ENCODE measurements at places on chromosomes 7 and 10.

DNA sequence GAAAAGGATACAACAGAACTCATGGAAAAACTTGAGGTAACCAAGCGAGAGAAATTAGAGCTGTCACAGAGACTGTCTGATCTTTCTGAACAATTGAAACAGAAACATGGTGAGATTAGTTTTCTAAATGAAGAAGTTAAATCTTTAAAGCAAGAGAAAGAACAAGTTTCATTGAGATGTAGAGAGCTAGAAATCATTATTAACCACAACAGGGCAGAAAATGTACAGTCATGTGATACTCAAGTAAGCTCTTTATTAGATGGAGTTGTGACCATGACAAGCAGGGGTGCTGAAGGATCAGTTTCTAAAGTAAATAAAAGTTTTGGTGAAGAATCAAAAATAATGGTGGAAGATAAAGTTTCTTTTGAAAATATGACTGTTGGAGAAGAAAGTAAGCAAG lies 62.1 kb downstream of the AKAP9 start:
- DNase-seq, result no peak

DNA sequence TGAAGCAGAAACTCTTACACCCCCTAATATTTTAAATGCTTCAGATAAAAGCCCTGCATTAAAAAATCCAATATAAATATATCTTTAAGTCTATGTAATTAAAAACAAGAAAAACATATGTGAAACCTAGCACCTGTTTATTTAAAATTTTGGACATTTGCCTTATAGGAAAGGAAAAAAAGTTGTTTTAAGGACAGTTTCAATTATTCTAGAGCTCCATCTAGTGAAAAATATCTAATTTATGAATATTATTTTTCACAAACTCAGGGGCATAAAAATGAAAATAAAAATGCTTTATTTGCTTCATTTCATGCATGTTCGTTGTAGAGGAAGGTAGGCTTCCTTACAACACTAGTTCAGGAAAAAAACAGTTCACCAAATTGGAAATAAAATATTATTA lies 26.1 kb downstream of the ENKUR start:
- no peak for DNase-seq

GRCh38 chr7:18721429-18721828 lies 225.9 kb downstream of the HDAC9 start:
- no peak for DNase-seq

DNA sequence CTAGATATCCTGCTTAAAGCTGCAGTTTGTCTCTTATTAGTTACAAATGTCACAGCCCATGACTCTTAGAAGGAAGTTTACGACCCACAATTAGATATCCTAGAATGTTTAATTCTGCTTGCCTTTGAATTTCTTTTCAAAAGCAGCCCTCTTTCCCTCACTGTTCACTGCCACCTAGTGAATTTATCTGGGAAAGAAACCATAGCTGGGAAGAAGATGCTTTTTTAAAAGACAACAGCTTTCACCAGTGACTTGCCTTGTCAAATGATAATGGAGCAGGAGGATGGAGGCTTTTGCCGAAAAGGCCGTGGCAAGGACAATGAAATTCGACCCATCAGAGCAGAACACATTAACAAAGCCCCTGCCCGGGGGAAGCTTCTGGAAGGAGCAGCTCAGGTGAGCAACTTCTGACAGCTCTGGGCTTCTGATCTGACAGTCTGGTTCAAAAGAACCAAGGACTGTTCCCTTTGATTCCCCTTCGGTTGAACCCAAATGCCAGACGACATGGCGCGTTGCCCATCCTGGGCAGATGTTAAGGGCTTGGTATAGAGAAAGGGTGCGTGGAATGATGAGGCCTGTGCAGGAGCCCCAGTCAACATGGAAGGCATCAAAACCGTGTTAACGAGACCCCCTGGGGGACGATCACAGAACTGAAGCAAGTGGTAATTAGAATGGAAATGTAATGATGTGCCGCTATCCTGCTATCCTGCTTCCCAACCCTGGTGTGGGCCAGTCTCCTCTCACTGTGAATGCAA lies 236.8 kb downstream of the FRMD4A start:
- DNase-seq, result peak; percentile 43

GRCh38 chr10:113538151-113538550 lies 14.7 kb upstream of the HABP2 start:
- DNase-seq, result no peak

DNA sequence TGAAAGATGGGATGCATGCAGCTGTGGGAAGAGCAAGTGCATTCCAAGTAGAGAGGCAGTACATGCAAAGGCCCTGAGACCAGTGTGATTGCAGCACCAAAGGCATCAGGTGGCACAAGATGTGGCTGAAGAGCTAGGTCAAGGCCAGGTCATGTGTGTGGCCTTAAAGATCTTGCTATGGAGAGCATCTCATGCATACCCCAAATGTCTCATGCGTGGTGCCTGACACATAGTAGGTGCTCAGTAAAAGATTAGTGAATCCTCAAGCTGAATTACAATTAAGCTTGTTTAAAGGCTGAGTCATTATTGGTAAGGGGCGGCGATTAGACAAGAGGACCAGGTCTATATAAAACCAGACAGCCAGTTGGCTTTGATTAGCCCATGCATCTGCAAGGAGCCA lies 336.6 kb downstream of the FGFR2 start:
- DNase-seq, result no peak

DNA sequence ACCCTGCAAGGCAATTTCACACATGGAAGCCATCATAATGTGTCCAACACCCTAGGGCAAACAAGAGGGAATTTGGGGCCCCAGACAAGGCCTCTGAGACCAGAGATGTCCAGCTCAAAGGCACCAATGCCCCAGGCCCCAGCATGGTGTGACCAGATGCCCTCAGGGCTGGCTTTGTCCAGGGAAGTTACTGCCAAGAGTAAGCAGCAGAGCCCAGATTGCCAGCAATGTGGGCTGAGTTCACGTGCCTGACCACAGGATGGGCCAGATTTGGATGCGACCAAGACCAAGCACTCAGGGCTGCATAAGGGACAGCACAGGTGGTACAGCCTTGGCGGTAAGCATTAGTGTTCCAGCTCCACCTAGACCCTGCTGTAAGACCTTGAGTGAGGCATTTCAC lies 12.7 kb downstream of the MYOF start:
- DNase-seq, result no peak

DNA sequence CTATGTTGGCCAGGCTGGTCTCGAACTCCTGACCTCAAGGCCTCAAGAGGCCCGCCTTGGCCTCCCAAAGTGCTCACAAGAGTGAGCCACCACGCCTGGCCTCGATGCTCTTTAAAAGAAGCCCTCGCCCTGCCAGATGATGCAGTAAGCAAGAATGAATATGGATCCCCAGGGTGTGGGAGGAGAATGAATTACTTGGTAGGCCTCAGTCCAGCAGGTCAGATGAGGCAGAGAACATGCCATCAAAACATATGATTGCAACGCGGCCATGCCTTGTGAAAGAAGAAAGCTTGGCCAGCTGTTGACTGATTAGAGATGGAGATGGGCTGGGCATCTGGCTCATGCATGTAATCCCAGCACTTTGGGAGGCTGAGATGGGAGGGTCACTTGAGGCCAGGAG lies 68.7 kb downstream of the CAMK1D start:
- DNase-seq, result no peak

DNA sequence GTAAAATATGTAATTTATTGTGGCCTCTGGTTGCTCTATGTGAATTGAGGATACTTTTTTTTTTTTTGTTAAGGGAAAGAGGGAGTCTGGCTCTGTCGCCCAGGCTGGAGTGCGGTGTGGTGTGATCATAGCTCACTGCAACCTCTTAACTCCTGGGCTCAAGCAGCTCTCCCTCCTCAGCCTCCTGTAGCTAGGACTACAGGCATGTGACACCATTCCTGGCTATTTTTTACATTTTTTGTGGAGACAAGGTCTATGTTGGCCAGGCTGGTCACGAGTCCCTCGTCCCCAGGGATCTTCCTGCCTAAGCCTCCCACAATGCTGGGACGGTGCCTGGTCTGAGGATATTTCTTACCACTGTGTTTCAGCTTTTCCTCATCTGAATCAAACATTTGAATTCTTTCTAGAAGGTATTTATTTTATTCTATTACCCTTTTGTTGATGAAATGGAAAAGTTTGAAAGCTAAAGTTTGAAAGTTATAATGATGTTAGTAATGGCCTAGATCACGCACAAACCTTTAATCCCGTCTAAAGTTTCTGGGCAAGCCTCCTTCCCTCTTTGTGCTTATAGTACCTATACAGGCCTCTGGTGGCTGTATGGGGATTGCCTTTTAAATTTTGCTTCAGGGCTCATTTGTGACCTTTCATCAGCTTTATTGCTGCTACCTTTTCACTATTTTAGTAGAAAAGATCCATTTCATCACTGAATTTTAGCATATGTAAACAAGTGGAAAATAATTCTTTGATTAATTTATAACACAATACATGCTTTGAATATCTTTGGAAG lies 2.0 kb downstream of the IFRD1 start:
- no peak for DNase-seq

DNA sequence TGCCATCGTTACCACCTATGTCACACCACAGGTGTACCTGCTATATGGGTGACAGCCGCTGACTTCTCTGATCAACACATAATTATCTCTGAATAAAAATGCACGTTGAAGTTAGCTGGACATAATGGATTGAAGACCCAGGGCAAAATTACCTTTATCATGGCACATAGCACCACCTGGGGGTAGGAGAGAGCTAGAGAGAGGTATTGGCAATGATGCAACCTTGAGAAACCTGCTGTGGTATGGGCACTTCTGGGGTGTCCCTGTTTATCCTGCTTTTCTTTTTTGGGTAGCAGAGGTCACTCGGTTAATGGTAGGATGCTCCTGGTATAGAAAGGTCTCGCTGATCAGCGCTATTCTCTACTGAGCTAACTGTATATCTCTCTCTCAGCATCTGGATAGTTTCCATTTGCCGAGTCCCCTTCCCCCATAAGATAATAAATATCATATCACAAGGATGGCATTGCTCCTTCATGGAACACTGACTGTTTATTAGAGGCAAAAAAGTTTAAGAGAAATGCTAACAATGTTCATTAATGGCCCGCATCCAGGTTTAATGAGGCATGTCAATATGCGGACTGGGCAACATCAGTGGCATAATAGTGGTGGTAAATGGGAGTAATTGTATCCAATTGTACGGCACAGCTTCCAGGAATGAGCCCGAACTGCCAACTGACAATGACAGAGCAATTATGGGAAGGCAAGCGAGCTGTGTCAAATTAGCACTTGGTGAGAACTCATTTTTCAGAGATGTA lies 323.1 kb downstream of the TFEC start:
- no peak for DNase-seq

- DNase-seq, result no peak
These were observed 1.4 kb downstream of the PARD3 start for GRCh38 chr10:34813626-34814222.

DNA sequence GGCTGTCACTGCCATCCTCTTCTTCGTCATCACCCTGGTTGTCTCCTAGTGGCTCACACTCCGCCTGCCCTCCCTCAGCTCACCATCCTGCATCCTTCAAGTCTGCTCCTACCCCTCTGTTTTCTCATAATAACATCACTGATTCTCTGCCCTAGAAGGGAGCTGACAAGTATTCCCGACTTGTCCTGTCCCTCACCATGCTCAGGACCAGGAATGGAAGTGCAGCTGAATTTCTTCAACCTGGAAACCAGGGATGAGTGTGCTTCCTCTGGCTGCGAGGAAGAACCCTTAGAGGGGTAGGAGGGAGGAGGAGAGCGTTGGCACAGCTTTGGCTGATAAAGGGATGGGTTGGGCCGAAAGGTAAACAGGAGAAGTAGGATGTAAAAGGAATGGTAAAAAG lies 174.8 kb upstream of the GPR26 start:
- no peak for DNase-seq

GRCh38 chr10:21445163-21445562 lies 80.3 kb downstream of the SKIDA1 start:
- DNase-seq, result no peak

- no peak for DNase-seq
These were observed 460.1 kb downstream of the MAGI2 start for GRCh38 chr7:78993341-78993740.

GRCh38 chr10:21751341-21752310 lies 217.6 kb downstream of the MLLT10 start:
- DNase-seq, result no peak

- no peak for DNase-seq
These were observed 22.2 kb upstream of the PDLIM1 start for GRCh38 chr10:95312986-95313495.

DNA sequence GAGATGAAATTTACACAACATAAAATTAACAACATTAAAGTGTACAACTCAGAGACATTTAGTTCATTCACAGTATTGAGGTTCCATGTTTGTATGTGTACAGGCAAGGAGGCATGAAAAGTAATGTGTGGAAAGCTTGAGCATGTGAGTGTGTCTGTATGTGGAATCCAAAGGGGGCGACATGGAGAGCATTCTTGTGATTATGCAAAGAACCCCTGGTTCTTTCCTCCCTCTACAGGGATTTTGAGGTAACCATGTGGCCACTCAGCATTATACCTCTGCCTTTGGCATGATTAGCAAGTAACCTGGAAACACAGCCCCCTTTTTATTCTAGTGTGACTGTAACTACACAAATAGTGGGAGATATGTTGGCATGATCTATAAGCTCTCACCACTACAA lies 21.0 kb downstream of the OR2F1 start:
- DNase-seq, result no peak

- DNase-seq, result no peak
These were observed 29.4 kb upstream of the ADCYAP1R1 start for GRCh38 chr7:31022726-31023125.

DNA sequence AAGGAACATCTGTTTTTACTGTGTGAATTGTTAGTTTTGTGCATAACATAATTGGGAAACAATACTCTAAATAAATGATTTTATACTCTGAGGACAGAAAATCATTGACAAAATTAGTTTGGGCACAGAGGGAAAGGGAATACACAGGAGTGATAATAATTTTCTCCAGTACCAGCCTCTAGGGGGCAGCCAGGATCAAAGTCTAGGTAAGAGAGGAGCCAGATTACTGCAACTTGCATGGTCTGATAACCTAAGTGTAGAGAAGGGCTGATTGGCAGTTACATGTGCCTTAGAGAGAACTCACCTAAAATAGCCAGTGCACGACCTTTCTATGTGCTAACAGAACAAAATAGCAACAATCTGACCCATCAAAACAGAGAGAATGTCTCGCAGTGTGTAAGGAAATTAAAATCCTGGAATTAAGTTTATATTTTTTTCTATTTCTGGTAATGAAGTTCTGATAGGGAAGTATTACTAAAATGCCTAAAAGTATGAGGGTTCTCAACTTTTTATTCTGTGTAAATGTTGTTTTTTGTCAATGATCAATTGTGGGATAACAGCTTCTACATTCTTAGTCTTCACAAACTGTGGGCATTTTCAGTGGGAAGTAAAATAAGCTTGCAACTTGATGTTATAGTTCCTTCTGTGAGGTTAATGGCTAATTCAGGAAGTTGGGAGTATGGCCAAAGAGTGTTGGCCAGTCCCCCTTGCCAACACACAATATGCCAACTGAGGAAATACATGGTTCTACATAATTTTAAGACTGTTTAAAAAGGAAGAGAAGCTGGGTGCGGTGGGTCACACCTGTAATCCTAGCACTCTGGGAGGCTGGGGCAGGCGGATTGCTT lies 66.4 kb downstream of the EXOC6 start:
- peak; percentile 69 for DNase-seq

DNA sequence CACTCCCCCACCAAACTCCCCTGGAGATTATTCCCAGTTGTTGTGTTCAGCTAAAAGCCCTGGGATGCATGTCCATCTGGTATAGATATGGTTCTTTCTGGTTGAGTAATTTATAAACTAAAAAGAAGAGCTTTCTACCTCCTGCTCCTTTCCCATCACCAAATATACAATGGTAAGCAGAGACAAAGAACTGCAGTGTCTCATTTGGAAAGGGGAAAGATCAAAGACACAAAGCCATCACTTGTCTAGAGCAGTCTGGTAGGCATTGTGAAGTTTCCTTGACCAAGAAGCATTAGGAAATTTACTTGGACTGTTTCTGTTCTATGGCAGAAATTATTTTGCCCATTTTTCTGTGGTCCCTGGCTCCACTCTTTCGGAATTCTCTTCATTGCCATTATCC lies 24.9 kb upstream of the PANK1 start:
- no peak for DNase-seq

Measured in cerebellar cortex (tissue), 1 donor.